ENCODE measurements at places on chromosomes 6 and 20.
A peak's percentile ranks its signal among the peaks of the same experiment; 100 is the strongest.

- DNase-seq = no peak
Measured at GRCh38 chr6:48139818-48140614, 29.0 kb upstream of the PTCHD4 start.

DNA sequence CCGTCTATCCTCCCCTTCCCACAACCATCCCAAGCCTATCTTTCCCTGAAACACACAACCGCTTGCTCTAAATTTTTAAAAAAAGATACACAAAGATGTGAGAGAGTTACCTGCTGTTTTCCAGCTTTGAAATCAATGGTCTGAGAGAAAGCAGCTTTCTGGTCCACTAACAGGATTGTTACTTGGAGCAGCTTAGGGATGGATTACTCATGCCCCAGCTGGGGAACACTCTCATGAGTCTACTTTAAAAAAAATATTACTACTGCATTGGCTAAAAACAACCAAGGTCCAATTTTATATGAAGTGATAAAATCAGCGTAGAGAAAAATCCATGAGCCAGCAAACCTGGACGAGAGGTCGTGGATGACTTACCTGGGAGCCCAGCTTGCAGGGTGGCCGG, 29.6 kb upstream of the FOXC1 start:
- DNase-seq = no peak

GRCh38 chr20:22758815-22759214, 174.4 kb upstream of the FOXA2 start:
- no peak for DNase-seq

DNA sequence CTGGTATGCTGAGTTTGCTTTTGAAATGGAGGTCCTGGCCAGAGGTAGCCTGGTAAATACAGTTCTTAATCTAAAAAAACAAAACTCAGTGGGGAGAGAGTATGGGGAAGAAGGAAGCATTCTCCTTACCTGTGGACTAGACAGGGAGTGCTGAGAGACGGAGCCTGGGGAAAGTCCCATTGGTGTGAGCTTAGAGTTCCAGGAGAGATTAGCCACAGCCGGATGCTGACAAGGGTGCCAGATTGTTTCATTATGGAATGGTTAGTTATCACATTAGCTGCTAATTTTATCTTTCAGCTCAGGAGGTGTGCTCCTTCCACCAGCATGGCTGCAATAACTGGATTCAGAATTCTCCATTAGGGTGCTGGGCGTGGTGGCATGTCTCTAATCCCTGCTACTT, 75.9 kb downstream of the RREB1 start:
- no peak for DNase-seq

- DNase-seq = peak; percentile 79
Measured at GRCh38 chr20:38726804-38727606, 2.7 kb downstream of the SLC32A1 start.

DNA sequence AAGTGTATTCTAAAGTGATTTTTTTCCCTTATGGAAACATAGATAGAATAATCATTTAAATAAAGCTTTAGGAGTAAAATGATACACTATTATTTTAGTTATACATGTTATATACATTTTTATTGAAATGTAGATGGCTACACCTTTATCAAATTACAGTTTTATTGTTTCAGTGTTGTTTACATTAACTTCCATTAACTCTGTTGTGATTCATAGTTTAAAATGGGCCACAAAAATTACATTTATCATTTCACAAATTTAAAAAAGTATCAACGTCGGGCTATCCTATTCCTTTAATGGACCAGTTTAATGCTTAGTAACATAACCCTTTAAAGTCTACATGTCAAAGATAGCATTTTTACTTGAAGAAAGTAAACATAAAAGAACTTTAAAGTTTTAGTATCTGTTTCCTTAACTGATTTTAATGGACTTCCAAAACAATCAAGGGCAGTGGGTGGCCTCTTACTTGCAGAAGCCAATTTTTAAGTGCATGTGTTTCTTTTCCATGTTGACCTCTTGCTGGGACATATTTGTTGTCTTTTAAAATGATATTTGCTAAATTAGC, 47.8 kb upstream of the FLRT3 start:
- DNase-seq = no peak

GRCh38 chr6:145669627-145670034, 65.7 kb downstream of the EPM2A start:
- DNase-seq = no peak

DNA sequence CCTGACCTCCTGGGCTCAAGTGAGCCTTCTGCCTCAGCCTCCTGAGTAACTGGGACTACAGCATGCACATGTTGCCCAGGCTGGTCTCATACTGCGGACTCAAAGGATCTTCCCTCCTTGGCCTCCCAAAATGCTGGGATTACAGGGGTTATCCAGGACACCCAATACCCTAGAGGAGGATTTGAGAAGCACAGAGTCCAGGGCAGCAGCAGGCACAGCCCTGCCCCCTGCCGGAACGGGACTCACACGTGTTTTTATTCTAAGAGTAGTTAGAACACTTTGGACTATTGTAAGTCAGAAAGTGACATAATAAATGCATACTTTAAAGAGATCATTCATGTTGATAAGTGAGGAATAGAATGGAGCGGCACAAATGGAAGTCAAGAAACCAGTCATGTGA, 80.2 kb downstream of the C6orf118 start:
- no peak for DNase-seq

- peak; percentile 25 for DNase-seq
Measured at GRCh38 chr20:33811776-33812151, 616 bp downstream of the CHMP4B start.

DNA sequence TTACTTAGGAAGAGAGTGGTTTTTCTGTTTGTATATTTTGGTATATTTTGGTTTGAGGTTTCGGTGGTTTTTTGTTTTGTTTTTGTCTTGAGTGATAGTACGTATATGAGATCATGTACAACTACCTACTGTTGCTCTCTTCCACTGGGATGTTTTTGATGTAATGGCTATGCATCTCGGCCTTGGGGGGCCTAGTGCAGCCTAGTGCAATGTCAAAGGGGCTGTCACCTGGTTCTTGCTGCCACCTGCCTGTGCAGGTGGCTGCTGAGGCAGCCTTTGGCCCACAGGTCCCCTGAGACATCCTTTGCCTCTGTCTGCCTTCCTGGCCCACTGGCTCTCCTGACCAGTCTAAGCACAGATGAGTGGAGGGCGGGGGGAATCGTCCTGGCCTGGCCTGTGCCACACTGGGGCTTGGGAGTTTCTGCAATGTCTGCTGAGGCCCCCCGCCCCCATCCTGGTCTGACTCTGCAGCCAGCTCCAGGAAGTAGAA, 546.6 kb downstream of the CD83 start:
- peak; percentile 16 for DNase-seq

DNA sequence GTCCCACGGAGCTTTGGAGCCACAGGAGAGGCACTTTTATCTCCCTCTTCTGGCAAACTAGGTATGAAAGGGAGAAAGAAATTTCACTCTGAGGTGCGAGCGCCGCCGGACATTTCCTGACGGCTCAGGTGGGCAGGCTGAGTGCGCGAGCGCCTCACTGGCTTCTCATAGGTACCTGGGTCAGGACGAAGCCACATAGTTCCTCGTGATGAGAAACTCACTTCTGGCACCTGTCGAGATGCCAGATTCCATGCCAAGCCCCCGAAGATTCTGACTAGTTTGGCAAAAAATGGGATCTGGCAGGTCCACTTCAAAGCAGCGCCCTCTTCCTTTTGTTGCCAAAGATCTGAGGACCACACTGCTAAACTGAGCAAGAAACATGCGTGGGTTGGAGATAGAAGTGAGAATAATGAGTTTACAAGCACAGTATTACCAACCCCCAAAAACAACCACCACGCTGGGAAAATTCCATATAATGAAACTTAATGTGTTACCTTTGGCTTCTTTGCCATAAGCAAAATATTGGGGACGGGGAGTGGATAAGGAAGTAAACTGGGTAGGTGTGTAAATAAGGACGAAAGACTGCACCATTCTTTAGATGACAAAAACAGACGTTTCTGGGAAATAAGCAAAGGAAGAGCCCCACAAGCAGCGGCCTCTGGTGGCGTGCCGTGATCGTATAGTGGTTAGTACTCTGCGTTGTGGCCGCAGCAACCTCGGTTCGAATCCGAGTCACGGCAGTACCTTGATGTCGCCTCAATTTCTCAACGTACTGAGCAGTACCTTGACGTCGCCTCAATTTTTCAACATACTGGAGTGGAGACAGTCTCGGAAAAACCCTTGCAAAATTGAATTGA, 89.8 kb upstream of the PRSS16 start:
- DNase-seq = peak; percentile 85

DNA sequence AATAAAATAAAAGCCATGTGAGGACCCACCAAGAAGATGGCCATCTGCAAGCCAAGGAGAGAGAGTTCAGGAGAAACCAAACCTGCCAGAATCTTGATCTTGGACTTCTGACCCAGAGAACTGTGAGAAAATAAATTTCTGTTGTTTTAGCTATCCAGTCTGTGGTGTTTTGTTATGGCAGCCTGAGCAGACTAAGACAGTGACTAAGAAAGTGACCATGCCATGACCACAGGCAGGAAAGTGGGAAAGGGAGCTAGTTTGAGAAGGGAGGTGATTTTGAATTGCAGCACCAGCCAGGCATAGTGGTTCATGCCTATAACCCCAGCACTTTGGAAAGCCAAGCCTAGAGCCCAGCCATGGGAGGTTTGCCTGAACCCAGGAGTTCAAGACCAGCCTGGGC, 21.9 kb upstream of the C6orf62 start:
- no peak for DNase-seq

GRCh38 chr6:18317850-18318249, 53.5 kb upstream of the DEK start:
- DNase-seq = no peak

DNA sequence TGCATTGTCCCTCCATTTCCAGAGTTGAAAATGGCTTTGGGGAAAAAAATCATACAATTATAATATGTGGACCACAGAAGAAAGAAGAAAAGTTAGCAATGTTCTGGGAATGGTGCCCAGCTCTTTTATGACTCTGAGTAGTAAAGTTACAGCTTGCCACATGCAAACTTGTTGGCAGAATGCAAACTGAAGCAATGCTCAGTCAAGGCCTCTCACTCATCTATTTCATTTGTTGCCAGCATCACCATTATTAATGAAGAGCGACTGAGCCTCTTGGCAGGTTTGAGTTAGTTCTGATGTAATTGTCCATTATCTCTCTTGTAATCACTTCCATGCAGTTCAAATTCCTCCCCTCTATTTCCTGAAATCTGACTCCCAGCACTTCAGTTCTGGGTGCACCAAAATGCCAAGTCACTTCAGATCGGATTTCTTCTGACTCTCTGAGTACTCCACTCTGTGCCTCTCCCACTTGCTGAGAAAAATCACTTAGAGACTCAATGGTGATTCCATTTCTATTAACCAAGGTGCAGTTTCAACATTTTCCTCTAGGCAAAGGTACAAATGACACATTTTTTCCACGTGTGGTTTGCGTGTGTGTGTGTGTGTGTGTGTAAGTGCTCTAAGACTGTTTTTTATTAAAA, 154.4 kb upstream of the STMND1 start:
- DNase-seq = no peak

- DNase-seq = no peak
Measured at GRCh38 chr20:23178806-23179205, 92.7 kb upstream of the CD93 start.

DNA sequence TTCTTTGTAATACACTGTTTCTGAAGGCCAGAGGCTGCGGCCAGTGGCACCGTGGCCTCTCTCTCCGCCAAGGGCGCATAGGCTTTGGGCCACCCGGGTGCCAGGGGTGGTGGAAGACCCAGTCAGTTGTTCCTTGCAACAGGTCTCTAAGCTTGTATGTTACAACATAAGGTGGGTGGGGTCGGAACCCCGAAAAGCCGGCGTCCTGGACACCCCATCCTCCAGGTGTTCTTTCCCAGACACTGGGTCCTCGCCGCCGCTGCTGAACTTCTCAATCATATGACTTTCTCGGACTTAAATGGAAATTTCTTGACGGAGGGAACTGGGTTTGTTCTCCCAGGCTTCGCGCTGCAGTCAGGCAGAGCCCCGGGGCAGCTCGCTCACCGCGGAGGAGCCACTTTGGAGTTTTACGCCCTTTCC, 983 bp upstream of the KCNQ5 start:
- DNase-seq = peak; percentile 40

GRCh38 chr20:44187772-44188709, 1.1 kb upstream of the JPH2 start:
- no peak for DNase-seq

GRCh38 chr6:152920016-152920415, 62.8 kb downstream of the FBXO5 start:
- no peak for DNase-seq

- DNase-seq = no peak
Measured at GRCh38 chr6:157068691-157069324, 254.5 kb downstream of the TMEM242 start.

- no peak for DNase-seq
Measured at GRCh38 chr6:100999034-100999597, 118.0 kb upstream of the ASCC3 start.

DNA sequence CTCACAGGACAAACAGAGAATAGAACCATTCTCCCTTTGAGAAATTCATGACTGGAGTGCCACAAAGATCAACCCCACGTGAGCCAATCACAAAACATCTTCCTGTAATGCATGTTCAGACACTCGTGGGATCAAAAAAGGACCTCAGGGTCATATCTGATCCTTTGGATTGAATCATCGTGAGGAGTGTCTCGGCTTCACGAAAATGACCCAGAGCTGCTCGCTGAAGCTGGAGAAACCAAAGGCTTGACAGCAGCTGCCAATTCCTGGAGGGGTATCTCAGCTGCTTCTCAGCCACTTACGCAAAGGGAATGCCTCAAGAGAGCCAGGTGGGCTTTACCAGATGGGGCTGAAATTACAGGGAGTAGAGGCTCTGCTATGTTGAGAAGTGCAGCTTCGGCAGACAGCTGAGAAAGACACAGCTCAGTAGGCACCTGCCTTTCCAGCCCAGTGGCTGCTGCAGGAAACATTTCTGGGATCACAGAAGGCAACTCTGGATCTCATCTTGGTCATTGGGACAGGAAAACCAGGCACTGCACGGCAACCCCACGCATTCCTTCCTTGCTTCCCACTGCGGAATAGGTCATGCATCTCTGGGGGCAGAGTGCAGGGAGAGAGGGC, 813.1 kb downstream of the KIF16B start:
- no peak for DNase-seq

DNA sequence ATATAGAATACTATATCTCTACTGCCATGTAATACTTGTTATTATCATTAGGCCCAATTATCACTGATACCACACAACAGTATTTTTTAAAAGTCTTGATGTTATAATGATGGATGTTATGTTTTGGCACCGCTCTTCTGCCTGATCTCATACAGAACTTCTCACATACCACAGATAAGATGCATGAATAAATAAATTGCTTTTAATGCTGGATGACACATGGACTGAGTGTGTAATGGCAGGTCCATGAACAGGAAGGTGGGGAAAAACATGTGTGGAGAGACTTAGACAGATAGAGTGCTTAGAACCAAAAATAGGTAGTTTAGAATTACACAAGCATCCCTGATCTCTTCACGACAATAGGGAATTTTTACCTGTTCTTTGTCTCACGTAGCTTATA, 258.4 kb upstream of the MARCKS start:
- no peak for DNase-seq

GRCh38 chr6:29758761-29759160, 35.5 kb downstream of the HLA-F start:
- DNase-seq = no peak

DNA sequence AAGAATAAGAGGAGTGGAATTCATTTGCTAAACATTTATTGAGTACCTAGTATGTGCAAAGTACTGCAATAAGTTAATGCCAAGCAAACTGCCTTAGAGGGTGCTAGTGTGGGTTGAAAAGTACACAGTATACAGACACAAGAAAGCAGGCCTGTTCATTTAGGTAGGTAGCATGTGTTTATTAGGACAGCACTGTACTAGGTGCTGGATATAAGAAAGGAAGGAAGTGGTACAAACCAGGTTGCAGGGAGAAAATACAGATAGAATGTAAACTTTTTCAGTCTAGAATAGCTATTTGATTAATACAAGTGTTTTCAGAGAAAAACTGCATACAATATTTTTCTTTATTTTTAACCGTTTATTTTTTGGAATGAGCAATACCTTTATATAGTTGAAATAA, 68.1 kb downstream of the PHF20 start:
- DNase-seq = no peak
